Subcutaneous adipose tissue (tissue), 4 donors: ENCODE measurements at places on chromosomes 2 and 18. TPM values are rescaled to one million over a fixed set of nuclear protein-coding genes. Genes with fewer than 3 reads are reported as not detected.

TRIM43 gene
- total RNA-seq: not detected

RAB17 gene
- total RNA-seq: 1.2 TPM

SMYD1 gene
- total RNA-seq: not detected

PARD3B gene
- total RNA-seq: 32.8 TPM

SCYGR4 gene
- not detected for total RNA-seq

CAPN13 gene
- total RNA-seq: not detected

SP100 gene
- total RNA-seq: 132 TPM

SP140L gene
- 10.4 TPM for total RNA-seq

PROC gene
- not detected for total RNA-seq

ZNF142 gene
- total RNA-seq: 31.1 TPM

IL1RN gene
- 8.6 TPM for total RNA-seq

ZBTB7C gene
- 4.6 TPM for total RNA-seq

CNDP1 gene
- total RNA-seq: 1.1 TPM

LBH gene
- total RNA-seq: 11.9 TPM

MATN3 gene
- total RNA-seq: 1.7 TPM

SEPTIN10 gene
- 106 TPM for total RNA-seq

HTRA2 gene
- total RNA-seq: 43.8 TPM

BIN1 gene
- total RNA-seq: 55.2 TPM

IL18R1 gene
- total RNA-seq: 24.9 TPM

ERICH2 gene
- total RNA-seq: not detected

GAREM1 gene
- total RNA-seq: 18.1 TPM

FAM110C gene
- total RNA-seq: not detected

RAPH1 gene
- 47.5 TPM for total RNA-seq

SLC5A7 gene
- not detected for total RNA-seq

TFCP2L1 gene
- total RNA-seq: 3.6 TPM

SCN9A gene
- total RNA-seq: 18.5 TPM

DSC2 gene
- 10.6 TPM for total RNA-seq

MMADHC gene
- 93.2 TPM for total RNA-seq

TMEM163 gene
- total RNA-seq: 0.16 TPM

DYNC2LI1 gene
- 33.6 TPM for total RNA-seq

TMEM37 gene
- total RNA-seq: 34.9 TPM

CD207 gene
- total RNA-seq: not detected

ANKRD30B gene
- total RNA-seq: 0.49 TPM

ADAM23 gene
- 0.19 TPM for total RNA-seq

PLEK gene
- 62.9 TPM for total RNA-seq

MITD1 gene
- 21.1 TPM for total RNA-seq

GDF7 gene
- under 0.01 TPM for total RNA-seq

DSG4 gene
- not detected for total RNA-seq

CHRNG gene
- not detected for total RNA-seq

KCNJ13 gene
- total RNA-seq: not detected

SATB2 gene
- total RNA-seq: 4.6 TPM

ZNF514 gene
- total RNA-seq: 26.4 TPM

ATG16L1 gene
- 22.0 TPM for total RNA-seq

UGT1A8 gene
- total RNA-seq: not detected

ST8SIA3 gene
- total RNA-seq: not detected

RGPD3 gene
- total RNA-seq: 0.85 TPM

UGT1A5 gene
- not detected for total RNA-seq

AKAIN1 gene
- not detected for total RNA-seq

CCDC68 gene
- total RNA-seq: 15.2 TPM

BARD1 gene
- total RNA-seq: 7.7 TPM

PXDN gene
- 101 TPM for total RNA-seq

ZRANB3 gene
- total RNA-seq: 7.0 TPM

RTTN gene
- 13.1 TPM for total RNA-seq
